CD4-positive, alpha-beta T cell treated with Interleukin-10 for 1 hour (primary cell): ENCODE measurements at places on chromosomes 7 and 10.
A peak's percentile ranks its signal among the peaks of the same experiment; 100 is the strongest.

DNA sequence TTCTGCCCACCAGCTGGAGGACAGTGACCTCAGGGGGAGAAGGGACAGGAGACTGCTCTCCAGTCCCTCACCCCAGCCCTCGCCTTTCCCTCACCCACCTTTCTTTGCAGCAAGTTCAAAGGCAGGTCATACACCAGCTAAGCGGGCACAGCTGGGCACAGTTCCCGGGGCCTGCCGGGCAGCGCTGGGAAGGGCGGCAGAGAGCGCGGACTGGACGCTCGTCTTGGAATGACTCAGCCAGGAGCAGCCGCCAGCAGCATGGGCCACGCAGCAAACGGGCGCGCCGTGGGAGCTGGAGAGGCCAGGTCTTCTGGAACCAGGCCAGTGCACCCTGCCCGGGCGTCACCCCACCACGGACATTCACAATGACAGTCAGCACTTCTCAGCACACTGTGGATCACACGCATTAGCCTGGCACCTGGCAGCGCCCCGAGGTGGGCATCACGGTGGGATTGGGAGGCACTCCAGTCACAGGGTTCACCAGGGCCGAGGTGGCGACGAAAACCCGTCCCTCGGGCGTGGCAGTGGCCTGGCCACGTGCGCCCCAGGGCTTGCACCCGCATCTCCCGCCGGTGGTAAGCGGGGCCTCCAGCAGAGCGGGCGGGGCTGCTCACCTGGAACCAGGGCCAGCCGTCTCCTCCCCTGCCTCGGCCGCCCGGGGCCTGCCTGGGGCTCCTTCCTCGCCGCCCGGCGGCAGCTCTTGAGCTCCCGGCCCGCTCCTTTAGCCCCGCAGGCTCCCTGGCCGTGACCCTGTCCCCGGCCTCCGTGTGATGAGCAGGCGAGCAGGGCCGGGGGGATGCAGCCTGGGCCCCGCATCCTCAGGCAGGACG, 29.0 kb upstream of the WDFY4 start:
- no peak for DNase-seq

- no peak for DNase-seq
Measured at GRCh38 chr10:132536241-132536876, 1.2 kb upstream of the INPP5A start.

DNA sequence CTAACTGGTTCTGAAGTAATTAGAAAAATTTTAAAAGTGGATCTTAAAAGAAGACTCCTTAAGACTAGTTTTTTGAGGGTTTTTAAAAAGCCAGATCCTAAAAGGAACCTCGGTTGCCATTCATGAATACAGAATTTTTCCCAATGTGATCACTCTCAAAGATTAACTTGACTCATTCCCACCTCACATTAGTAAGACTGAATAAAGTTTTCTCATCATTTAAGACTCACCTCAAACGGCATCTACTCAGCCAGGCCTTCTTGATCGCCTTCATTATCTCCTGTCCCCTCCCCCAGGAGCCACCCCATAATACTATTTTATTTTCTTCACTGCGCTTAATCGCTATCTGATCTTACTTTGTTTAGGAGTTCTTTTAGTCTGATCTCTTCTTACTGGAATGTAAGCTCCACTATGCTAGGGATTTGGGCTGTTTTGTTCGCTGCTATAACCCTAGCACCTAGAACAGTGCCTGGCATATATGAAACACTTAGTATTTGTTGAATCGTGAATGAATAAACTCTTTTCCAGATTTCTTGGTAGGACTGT, 55.9 kb upstream of the PCGF5 start:
- DNase-seq: peak; percentile 7

GRCh38 chr7:41999736-42000283, 237.2 kb downstream of the GLI3 start:
- no peak for DNase-seq

DNA sequence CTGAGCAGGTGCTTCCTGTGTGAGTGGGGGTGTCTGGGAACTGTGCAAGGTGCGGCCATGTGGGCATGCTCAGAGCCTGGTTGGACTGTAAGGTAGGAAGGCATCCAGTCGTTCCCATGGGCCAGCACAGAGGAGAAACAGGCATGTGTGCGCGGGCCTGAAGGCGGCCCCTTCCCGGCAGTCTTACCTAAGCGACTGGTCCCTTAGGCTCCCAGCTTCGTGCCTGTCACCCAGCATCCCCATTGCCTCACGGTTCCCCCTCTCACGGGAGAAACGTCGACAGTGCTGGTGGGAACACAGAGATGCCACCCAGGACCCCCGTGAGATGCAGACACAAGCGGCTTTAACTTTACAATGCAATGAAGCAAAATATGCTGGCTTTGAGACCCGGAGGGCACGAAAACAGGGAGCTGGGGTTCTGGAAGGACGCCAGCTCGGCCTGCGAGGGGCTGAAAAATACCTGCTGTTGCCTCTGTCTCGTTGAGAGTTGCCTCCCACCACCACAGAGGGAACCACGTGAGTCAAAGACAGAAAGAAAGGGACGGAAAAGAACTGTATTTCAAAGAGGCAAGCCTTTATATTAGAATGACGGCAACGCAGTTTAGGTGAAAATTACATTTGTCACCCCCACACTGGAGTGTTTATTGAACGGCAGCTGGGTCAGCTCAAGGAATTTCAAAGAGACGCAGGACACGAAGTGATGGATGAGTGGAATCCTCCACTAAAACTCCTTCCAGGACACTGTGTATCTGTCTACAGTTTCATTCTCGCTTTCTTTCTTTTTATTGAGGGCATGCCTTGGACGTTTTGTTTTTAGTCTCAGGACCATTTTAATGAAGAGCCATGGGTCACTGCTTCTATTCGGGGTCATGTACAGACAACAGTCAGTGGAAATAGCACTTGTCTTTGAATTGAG, 128.4 kb downstream of the DNAJB6 start:
- DNase-seq: no peak

- no peak for DNase-seq
Measured at GRCh38 chr7:30201161-30201666, 66.4 kb downstream of the MTURN start.
